CD4-positive, alpha-beta memory T cell (primary cell): ENCODE measurements at places on chromosomes 2 and 18.

- DNase-seq: no peak
Observed at GRCh38 chr2:88659538-88659915, 31.9 kb upstream of the RPIA start.

- DNase-seq: no peak
Observed at GRCh38 chr2:2505604-2506003, 174.5 kb upstream of the MYT1L start.

GRCh38 chr2:15006667-15007066 lies 374.1 kb downstream of the LRATD1 start:
- no peak for DNase-seq

DNA sequence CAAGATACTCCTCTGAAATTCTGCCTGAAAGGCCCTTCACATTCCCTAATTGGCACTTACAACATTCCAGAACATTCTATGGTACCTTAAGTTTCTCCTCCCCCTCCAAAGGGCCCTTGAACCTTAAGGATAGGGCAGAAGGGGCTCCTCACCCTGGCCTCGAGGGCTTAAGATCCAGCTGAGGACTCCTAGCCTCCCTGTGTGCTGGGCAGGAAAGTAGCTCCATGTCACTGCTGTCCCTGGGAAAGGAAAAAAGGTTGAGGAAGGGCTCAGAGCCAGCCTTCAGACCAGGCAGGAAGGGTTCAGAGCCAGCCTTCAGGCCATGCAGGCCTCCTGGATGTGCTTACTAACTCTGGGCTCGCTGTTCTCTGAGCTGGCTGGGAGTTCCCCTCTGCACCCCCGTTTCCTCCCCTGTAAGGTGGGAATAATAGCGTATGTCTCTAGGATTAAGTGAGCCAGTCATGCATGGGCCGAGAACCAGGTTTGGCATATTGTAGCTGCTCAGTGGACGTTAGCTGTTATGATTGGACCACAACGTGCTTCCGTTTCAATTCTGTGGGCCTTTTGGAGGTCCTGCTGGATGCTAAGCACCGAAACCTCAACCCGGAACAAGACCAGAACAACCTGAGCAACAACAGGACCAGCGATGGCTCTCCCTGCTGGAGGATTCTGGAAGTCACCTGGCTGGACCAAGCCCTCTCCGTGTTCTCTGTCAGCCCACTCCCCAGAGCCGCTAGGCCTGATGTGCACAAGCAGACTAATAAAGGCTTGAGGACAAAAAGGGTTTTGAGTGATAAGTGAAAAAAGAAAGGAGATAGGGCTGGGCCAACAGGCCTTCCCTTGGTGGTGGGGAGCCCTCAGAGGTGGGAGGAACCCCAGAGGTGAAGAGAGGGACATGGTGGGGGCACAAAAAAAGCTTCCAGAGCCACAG lies 1.0 kb upstream of the B3GNT7 start:
- DNase-seq: no peak

DNA sequence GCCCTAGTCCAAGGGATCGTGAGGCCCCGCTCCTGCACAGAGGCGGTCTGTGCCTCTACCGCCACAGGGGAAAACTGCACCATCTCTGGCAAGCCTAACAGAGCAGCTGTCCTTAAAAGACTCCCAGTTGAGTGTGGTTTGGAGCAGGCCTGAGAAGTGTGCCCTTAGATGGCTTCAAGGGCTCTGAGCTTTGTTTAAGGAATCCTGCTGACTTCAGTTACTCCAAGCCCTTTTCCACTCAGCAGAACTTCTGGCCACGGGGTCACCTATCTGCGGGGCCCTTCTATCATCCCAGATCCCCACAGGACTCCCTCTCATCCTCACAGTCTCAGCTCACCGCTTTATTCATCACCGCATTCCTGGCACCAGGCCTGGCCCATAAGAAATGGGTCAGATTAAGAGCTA lies 131.5 kb downstream of the CCDC74A start:
- DNase-seq: no peak

GRCh38 chr18:31211047-31211446 lies 48.4 kb upstream of the DSC1 start:
- DNase-seq: no peak

- no peak for DNase-seq
Observed at GRCh38 chr18:72336786-72337185, 207.4 kb downstream of the CBLN2 start.

DNA sequence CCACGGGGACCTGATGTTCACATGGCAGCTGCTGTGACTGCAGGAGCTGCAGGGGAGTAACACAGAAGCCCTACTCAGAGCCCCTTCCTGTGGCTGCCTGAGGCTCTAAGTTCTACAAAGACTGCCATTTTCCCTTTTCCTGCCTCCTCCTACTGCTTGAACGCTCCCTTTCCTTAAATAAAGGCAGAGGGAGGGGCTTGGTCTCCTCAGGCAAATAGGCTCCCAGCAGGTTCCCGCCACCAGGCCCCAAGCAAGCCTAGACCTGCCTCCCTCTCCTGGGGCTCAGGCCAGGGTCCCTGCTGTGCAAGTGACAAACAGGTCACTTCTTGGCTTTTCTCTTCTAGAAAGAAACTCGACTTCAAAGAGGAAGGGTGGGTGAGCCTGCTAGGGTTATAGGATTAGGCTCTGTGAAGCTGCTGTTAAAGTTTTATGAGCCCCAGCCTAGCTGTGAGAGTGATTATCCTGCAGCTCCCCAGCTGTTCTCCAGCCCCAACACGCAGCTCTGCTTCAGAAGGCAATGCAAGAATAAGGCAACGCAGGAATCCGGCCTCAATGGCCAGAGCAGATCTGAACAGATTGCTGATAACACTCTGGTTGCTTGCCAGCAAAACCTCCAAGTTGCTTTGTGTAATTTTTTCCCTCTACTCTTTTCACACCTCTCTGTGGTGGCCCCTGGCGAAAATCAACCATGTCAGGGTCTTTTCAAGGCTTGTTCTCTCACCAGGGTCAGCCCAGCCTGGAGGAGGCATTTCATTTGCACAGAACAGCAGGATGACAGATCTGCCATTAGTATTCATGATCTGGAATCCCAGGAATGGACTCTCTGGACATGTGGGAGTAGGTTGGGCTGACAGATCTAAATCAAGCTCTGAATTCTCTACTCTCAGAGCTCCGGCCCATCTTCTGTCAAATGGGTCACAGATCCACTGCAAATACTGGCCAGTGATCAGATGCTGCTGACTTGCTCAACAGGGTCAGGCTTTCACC lies 71.3 kb downstream of the MRO start:
- no peak for DNase-seq
